ENCODE measurements at places on chromosomes 5 and 9.

DNA sequence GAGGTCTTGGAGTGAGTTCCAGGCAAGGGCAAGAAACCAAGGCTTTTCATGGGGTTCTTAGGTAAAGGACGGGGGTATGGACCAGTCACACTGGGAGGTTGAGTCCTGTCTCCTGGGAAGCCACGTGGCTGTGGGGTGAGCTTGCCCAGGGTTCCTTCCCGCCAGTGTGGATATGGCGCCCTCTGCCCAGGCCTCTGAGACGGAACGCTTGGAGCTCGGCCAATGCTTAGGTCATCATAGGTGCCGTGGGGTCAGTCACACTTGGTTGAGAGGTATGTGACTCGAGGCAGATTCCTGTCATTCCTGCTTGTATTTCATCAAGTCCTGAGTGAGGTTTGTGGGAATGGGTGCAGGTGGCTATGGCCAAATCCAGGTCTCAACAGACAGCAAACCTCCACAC is 46.2 kb downstream of the TENT4A start:
- DNase-seq: no peak

DNA sequence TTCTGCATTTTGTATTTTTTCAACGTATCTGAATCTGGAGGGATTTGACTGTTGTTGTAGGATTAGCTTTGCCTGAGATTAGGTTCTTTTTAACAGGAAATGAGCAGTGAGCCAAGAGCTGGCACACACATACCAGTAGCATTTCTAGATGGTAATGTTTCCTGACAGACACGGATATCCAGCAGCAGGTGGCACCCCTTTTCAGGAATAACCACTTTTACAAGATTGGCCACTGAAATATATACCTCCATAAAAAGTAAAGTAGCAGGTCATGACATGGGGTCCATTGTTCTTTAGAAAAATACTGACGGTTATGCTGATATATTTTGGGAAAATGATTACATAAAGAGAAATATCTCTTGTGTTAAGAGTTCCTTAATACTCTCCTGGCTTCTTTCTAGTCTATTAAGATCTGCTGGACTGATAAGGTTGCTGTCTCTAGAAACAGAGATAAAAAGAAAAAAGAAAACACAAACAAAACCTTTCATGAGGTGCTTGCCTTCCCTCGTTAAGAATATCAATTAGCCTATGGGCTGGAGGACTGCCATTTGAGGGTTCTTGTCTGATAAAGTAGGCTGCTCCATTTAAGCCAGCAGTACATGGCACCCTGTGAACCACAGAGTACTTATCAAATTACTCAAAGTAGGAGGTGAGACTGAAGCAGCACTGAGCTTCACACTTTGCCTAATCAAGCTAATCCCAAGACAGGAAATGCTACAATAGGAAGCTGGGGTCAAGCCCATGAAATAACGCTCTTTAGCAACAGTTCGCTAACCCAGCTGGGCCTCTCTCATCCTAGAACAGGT is 101.6 kb upstream of the PCA3 start:
- no peak for DNase-seq

- no peak for DNase-seq
Measured at GRCh38 chr5:87113861-87114260, 153.8 kb upstream of the RASA1 start.

DNA sequence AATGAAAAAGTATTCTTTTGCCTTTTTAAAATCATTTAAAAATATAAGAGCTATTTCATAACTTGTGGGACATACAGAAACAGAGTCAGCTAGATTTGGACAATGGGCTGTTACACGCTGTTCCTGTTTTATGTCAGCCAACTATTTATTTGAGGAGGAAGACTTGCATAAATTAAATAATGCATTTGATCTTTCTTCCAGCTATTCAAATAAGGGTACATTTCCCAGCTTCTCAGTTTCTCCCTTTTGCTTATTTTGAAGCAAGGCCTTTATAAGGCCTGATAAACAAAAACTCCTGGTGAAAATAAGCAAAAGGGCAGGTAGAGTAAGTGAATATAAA is 6.5 kb downstream of the STOM start:
- DNase-seq: no peak

DNA sequence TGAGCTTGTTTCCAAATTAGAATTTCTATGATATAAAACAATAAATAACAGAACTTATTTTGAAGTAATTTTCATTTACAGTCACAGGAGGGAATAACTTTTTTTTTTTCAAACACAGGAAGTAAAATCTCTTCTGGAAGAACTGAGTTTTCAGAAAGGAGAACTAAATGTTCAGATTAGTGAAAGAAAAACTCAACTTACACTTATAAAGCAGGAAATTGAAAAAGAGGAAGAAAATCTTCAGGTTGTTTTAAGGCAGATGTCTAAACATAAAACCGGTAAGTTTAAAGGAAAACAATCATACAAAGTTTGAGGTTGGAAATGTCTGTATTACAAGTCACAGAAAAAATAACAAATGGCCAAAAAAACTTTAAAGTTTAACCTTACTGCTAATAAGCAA is 41.6 kb downstream of the RAB14 start:
- no peak for DNase-seq

- no peak for DNase-seq
Measured at GRCh38 chr5:155651-156410, 35.5 kb upstream of the LRRC14B start.

- no peak for DNase-seq
Measured at GRCh38 chr9:136943291-136944211, 987 bp downstream of the FBXW5 start.

DNA sequence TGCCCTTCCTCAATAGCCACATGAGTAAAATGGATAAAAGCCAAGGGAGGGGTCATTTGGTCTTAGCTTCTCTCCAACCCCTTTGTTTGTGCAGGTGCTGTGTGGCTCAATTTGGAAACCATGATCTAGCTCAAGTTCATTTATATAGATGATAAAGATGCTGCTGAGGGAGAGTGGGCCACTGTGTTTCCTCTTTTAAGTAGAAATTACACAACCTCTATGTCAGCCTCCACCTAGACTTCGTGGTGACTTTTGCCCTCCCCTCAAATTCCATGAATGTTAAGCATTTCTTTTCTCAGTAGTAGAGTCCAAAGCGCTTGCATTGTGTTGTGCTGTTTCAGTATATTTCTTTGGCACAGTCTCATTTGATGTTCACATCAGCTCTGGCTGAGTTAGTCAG is 241.4 kb downstream of the ARHGAP26 start:
- DNase-seq: no peak

- DNase-seq: no peak
Measured at GRCh38 chr5:124560370-124560769, 186.1 kb downstream of the ZNF608 start.

- no peak for DNase-seq
Measured at GRCh38 chr5:4093236-4093635, 497.6 kb downstream of the IRX1 start.

DNA sequence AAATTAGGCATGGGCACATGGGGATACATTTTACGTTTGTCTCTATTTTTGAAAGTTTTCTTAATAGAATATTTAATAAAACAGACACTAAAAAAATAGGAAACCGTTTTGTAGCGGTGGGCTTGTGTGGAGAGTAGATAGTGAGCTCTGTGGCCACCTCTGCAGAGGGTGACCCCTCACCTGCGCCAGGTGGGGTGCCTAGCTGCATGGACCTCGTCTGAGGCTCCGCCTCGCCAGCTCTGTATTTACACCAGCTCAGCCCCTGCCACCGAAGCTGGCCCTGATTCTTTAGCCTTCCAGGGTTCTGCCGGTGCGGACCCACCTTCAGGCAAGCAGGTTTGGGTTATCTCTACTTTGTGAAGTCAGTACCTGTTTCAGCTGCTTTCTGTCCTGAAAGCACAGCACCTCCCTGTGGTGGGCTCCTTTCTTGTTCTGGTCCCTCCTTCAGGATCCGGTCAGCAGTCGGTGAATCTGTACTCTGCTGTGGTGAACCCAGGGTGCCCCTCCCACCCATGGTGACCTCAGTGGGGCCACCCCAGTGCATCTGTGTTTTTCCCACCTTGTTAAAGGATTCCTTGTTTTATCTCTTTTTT is 105.2 kb upstream of the CACNA1B start:
- DNase-seq: no peak

GRCh38 chr5:6761333-6761732 is 48.1 kb downstream of the TENT4A start:
- DNase-seq: no peak

Measured in stimulated activated CD4-positive, alpha-beta T cell treated with anti-CD3 and anti-CD28 coated beads, Interleukin-1b, Interleukin-23, amount 100 ng/mL, for 1 hour (primary cell).